ENCODE measurements at places on chromosomes 4 and X.
A peak's percentile ranks its signal among the peaks of the same experiment; 100 is the strongest.

DNA sequence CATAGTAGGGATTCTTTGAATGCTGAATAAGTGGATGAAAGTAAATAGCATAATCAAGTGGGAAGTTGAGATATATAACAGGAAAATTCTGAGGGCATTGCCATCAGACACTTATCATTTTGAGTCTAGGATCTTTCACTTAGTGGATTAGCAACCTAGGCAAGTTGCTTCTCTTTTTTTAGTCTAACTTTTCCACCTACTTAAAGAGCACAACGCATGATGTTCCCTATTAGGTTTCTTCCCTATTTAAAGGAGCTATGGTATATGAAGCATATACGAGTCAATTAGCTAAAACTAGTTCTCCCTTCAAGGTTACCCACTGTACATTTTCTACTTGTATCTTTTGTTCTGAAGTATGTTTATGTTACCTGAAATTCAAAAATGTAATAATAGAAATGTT lies 67.1 kb upstream of the HS3ST1 start:
- DNase-seq, result no peak

GRCh38 chrX:55026143-55026542 lies 4.6 kb downstream of the ALAS2 start:
- no peak for DNase-seq

DNA sequence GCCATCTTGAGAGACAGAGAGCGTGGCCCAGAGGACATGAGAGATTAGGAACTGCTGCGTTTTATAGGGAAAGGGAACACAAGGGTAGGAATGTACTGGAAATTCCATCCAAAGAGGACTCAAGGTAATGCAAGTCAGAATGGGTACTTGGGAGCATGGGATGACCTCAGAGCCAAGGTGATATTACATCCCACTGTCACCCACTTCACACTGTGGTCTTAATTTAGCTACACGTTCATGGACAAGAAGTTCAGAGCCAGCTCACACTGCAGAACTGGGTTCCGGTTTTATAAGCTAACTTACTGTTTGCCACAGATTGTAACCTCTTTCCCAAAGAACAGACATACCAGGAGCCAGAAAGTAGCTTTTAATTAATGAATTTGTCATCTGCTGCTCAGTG lies 244.7 kb downstream of the CBR4 start:
- no peak for DNase-seq

- DNase-seq, result no peak
Measured at GRCh38 chrX:15947648-15948317, 93.2 kb upstream of the AP1S2 start.

GRCh38 chrX:72048510-72049455 lies 82.9 kb downstream of the RTL5 start:
- DNase-seq, result no peak

GRCh38 chr4:129950217-129950616 lies 854.3 kb downstream of the C4orf33 start:
- no peak for DNase-seq

DNA sequence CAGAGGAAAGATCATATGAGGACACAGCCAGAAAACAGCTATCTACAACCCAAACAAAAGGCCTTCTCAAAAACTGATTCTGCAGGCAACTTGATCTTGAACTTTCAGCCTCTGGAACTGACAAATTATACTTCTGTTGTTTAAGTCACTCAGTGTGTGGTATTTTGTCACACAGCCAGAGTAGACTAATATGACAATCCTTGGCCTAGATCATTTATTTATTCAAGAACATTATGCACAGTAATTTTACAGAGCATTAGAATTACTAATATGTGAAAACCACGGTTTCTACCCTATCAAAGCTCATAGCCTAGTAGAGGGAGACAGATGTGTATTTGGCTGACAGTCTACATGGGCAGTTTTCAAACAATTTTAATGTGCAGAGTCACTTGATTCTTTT lies 167.8 kb upstream of the PCDH18 start:
- DNase-seq, result no peak

DNA sequence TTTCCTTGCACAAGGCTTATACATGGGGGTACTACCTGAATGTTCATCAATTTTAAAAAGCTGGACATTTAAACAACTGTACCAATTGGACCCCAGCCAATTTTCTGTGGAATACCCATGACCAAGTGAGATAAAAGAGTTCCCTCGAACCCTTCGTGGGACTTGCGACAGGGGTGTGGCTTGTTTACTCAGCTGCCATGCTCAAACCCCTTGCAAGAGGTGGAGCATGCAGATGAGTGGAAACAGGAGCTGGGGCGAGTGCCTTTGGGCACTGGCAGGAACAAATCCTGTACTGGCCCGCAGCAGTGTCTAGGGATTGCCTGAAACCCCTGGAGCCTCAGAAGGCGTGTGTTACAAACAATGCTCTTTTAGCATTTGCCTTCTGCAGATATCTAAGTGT lies 144.2 kb downstream of the PDHA2 start:
- DNase-seq, result no peak

- DNase-seq, result no peak
Measured at GRCh38 chr4:123528501-123529277, 132.1 kb downstream of the SPRY1 start.

DNA sequence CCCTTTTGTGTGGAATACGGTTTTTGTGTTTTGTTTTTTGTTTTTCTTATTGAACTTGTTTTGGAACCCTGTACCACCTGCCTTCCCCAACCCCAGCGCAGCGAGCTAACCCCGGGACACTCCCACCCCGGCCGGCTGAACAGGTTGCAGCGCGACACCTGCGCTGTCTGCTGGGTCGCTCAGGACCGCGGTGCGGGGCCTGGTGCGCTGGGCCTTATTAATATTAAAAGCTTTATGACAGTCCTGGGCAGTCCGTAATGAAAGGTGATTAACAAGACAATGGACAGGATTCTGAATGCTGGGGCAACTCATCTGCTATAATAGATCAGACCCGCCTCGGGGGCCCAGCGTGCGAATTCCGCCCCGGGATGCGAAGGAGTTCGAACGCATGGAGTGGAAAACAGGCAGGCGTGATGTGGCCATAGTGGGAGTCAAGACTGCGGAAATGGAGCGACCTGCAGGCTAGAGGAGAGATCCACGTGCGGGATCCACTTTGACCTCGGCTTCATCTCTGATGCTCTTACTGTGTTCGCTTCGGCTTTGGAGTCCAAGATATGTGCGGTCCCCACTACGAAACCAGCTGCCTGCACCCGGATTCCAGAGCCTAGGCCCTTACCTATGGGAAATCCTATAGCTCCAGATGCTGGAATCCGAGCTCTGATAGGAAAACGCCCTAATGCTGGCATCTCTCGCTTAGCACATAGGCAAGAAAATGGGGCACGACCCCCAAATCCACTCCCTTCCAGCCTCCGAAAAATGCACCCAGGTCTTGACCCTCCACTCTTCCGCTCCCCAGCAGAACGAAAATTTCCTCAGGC lies 69.0 kb upstream of the TMEM33 start:
- no peak for DNase-seq

DNA sequence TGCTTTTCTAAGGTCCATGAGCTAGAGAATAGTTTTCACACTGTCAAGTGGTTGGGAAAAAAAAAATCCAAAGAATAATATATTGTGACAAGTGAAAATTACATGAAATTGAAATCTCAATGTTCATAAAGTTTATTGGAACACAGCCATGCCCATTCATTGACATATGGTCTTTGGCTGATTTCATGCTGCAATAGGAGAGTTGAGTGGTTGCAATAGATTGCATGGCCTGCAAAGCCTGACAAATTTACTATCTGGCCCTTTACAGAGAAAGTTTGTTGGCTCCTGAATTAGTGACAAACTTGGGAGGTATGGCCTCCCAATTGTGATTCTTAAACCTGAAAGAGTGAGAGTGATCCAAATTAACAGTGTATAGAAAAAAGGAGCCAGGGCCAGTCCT lies 115.5 kb upstream of the FAM9C start:
- no peak for DNase-seq

GRCh38 chr4:42482516-42483327 lies 85.4 kb downstream of the SHISA3 start:
- DNase-seq, result peak; percentile 18

DNA sequence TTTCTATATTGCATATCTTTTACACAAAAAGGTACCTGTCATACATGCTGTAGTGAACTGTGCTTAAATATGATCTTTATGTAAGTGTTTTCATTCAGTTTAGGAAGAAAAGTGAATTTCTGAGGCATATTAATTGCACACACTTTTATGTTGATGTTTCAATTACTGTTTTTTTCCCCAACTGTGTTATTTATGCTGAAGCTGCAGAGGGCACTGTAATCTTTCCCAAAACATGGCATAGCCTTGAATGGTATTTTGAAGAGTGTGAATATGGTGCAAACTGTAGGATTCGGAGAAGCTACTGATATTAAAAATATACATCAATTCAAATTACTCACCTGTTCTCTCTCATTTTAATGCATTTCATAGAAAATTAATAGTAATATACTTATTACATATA lies 6.0 kb upstream of the CENPE start:
- peak; percentile 32 for DNase-seq

GRCh38 chrX:2897311-2897689 lies 31.8 kb downstream of the ARSD start:
- DNase-seq, result no peak

- DNase-seq, result no peak
Measured at GRCh38 chr4:91681544-91681943, 622.2 kb upstream of the GRID2 start.

DNA sequence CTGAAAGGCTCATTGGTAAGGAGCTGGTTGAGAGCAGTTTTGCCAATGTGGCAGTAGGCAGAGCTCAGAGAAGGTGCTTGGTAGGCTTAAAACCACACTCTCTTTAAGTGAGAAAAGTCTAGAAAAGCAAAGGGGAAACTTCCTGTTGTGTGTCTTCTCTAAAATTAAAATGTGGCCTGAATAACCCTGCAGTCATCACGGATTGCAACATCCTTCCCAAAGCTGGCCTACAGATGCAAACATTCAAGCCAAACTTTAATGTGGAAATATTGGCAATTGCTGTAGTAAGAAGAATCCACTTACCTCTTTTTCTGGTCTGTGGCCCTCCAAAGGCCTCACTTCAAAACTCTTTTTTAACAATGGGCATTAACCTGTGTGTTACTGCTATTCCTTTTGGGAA lies 348.5 kb downstream of the OPHN1 start:
- no peak for DNase-seq

DNA sequence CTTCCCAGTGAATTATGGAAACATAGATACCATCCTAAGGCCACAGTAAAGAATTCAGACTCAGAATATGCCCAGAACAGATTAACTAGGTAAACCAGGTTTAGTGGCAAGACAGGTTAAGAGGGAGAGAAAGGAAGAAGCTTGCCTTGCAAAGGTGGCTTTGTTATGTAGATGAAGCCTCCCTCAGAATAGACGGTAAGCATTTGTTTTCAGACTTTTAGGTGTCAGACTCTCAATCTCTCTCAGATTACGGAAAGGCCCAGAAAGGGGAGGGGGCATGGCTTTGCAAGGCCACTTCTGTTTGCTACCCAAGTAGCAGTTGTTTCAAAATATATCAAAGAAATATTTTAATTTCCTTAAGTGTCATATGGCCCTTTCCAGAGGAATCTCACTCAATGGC lies 457.1 kb upstream of the BOD1L1 start:
- DNase-seq, result no peak

DNA sequence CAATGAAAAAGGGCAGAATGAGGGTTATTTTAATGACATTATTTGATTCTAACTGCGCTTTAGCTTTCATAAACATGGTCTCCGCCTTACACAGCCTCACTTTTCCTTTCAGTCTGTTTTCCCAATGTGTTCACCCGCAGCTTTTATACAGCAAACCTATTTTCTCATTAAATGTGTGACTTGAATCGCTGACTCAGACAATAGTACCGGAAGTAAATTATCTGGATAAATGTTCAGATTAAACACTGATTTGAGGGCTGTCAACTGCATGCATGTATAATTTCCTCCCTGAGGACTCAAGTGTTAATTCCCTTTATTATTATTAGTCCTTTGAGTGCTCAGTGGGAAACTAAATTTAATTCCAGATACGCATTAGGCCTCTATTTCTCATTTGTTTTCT lies 117.3 kb downstream of the FAM133A start:
- DNase-seq, result no peak

- DNase-seq, result no peak
Measured at GRCh38 chrX:150036181-150036580, 97.9 kb upstream of the EOLA2 start.

GRCh38 chrX:71994601-71995000 lies 84.0 kb downstream of the NHSL2 start:
- DNase-seq, result no peak

DNA sequence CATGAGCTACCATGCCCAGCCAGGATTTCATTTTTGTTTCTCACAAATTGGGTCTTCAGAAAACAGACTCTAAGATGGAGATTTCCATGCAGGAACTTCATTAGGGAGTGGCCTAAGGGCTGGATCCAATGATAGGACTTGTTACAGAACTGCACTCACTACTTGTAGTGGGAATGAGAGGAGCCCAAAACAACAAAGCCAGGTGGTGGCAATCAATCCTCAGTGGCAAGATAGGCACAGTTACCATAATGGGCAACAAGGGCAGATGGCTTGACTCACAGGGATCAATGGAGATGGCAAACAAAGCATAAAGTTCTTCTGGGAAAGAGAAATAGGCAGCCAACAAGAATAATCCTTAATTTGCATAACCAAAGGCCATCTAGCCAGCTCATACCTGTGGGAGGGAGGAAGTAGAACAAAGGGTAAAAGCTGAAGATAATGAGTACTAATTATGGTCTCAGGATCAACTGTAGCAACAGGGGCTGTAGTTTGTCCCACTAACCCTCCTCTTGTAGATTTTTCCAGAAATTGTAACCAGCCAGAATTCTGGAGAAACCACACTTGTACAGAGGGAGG lies 72.8 kb upstream of the MAPK10 start:
- no peak for DNase-seq

DNA sequence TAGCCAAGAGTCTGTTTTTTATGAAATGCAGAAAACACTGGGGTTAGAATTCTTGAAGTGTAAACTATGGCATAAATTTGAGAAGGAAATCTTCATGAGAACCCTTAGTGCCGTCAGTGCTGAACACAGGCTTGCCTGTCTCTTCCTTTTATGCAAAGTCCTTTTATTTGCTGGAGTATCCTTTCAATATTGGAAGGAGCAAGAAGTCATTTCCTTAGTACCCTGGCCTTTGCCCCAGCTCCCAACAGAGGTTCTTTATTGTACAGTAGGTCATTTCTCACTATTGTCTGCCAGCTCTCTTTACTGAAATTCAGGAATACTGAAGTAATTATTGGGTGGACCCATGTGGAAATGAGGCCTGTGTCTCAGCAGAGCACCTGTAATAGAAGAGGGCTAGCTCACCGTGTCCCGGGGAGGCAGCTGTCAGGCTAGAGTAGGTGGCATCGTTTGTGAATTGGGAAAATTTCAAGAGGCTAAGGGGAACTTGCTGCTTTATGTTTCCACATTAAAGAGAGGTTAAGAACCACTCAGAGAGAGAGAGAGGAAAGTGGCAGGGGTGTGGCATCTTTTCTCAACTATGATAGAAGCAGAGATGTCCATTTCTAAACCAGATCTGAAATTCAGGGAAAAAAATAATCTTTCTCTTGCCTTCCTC lies 8.7 kb downstream of the FHDC1 start:
- no peak for DNase-seq
